Breast epithelium (tissue), 4 donors: ENCODE measurements at places on chromosomes 13 and 19. TPM values are rescaled to one million over a fixed set of nuclear protein-coding genes. Genes with fewer than 3 reads are reported as not detected.

DNA sequence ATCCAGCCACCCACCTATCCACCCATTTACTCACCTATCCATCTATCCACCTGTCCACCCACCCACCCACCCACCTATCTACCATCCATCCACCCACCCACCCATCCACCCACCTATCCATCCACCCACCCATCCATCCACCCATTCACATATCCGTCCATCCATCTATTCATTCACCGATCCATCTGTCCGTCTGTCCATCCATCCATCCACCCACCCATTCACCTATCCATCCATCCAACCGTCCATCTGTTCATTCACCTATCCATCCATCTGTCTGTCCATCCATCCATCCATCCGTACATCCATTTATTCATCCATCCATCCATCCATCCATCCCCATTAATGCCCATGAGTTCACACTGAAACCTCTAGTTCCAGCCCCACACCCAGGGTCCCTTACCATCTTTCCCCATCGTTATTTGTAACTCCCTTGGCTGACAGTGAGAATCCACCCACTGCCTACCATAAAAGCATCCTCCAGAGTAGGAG is 31.3 kb downstream of the KDM4B start:
- no peak for DNase-seq

- DNase-seq: no peak
Measured at GRCh38 chr13:23817136-23817535, 72.1 kb downstream of the MIPEP start.

DNA sequence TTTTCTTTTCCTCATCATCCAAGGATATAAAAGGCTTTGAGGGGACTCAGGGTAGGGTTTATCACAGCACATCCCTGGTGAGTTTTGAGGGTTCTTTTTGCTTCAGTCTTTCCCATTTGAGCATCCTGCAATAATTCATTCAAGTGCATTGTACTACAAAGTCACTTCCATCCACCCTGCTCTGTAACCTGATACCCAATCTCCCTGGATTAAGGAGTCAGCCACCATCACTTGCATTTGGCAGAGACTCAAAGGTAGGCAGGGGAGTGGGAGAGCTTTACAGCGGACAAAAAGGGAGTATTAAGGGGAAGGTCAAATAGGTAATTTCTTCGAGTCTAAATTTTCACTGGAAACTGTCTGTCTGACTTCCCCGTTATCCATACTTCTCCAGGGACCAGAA is 216.1 kb upstream of the TMTC4 start:
- DNase-seq: no peak

MED16 gene
- 33.1 TPM for total RNA-seq

WDR87 gene
- total RNA-seq: not detected

DNA sequence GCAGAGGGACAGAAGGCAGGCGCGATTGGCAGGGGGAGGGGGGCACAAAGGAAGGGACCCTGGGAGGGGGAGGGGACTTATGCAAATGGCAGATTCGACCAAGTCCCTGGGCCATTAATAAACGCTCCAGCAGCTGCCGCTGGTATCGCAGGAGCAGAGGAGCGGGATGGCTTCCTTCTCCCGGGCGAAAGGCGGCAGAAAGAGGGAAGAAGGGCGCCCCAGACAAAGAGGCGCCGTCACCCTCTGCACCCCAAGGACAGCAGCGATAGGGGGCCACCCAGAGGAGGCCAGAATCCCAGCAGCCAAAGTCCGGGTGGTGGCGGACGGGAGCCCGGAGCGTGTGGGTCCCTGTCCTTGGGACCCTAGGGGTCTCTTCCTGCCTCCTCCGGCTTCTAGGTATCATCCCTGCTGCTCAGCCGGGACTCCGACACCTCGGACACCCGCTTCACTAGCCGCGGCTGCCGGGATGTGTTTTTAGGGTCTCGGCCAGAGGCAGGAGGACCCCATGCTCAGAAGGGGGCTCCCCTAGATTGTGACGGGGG is 1.9 kb downstream of the PTPRS start:
- DNase-seq: no peak

LILRB5 gene
- total RNA-seq: 4.8 TPM

TEX101 gene
- not detected for total RNA-seq

- no peak for DNase-seq
Measured at GRCh38 chr19:2037651-2038255, 13.3 kb downstream of the MKNK2 start.

IL12RB1 gene
- total RNA-seq: 1.6 TPM

ZNF570 gene
- total RNA-seq: 10.8 TPM
